ENCODE measurements at places on chromosomes 2 and 18.

GRCh38 chr2:182668671-182669070 lies 47.4 kb upstream of the DNAJC10 start:
- DNase-seq, result no peak

DNA sequence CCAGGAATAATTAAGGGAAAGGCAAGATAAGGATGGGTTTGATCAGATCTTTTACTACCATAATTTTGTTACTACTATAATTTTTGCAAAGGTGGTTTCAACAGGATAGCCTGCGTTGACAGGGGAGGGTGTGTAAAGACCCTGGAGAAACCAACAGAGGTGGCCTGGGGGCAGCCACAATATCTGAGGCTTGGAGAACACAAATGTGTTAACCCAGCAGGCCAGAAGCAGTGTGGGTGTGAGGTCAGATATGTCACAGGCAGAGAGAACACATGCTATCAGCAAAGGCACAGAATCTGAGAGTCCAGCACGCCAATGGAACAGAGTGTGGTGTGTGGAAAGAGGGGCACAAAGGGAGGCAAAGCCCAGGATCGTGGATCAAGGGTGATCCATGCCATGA lies 399.4 kb upstream of the TRIB2 start:
- no peak for DNase-seq

- no peak for DNase-seq
These were observed 84.2 kb downstream of the LBH start for GRCh38 chr2:30315391-30316063.

- DNase-seq, result no peak
These were observed 29.3 kb downstream of the MRPL33 start for GRCh38 chr2:27800856-27801255.

GRCh38 chr2:163198007-163198406 lies 359.4 kb upstream of the KCNH7 start:
- DNase-seq, result no peak

- no peak for DNase-seq
These were observed 29.7 kb upstream of the FHL2 start for GRCh38 chr2:105428387-105429018.

DNA sequence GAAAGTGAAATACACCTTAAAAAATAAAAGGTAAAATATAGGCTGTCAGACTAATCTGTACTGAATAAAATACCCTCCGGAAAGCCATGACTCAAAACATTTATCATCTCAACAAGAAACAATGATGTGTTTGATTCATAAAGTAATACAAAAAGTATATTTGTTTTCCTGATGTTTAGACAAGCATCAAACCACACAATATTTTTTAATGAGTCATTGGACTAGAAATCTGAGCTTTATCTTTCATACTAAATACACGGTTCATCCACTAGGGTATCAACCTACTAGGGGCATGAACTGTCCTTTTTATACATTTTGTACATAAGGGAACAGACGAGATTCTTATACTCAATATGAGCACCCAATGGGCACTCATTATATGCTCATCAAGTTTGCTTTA lies 31.3 kb downstream of the CD226 start:
- DNase-seq, result no peak

Measured in Ammon's horn (tissue), 1 donor.